ENCODE measurements at places on chromosomes 7 and 10. TPM values are rescaled to one million over a fixed set of nuclear protein-coding genes. Genes with fewer than 3 reads are reported as not detected.
A peak's percentile ranks its signal among the peaks of the same experiment; 100 is the strongest.

GRCh38 chr7:93176992-93177580 lies 28.9 kb upstream of the SAMD9L start:
- no peak for DNase-seq

- DNase-seq: no peak
These were observed 24.0 kb upstream of the TM9SF3 start for GRCh38 chr10:96610817-96611216.

DNA sequence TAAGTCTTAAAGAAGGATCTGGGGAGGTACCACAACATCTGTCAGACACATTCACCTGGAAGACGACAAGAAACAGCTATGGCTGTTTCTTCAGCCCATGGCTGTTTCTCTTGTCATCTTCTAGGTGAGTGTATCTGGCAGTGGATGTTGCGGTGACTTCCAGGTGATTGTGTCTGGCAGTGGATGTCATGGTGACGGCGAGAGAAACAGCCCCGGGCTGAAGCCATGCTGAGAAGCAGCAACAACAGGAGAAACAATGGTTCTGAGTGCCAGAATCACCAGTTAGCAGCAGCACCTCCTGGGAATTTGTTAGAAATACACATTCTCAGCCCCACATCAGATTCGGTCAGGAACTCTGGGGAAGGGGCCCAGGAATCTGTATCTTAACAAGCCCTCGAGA lies 68.6 kb upstream of the SYPL1 start:
- no peak for DNase-seq

DNA sequence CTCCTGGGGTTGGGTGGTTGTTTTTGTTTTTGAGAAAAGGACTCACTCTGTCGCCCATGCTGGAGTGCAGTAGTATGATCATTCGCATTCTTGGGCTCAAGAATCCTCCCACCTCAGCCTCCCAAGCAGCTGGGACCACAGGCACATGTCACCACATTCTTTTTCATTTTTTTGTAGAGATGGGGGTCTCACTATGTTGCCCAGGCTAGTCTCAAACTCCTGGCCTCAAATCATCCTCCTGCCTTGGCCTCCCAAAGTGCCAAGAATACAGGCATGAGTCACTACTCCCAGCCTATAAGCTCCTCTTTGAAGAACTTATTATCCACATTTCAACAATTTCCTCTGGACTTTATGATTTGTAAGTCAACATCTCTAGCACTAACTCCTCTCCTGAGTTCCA lies 102.7 kb downstream of the KMT2C start:
- no peak for DNase-seq

- no peak for DNase-seq
These were observed 13.2 kb downstream of the BAIAP2L1 start for GRCh38 chr7:98387544-98388226.

- no peak for DNase-seq
These were observed 51.3 kb downstream of the OAT start for GRCh38 chr10:124367414-124367813.

DNA sequence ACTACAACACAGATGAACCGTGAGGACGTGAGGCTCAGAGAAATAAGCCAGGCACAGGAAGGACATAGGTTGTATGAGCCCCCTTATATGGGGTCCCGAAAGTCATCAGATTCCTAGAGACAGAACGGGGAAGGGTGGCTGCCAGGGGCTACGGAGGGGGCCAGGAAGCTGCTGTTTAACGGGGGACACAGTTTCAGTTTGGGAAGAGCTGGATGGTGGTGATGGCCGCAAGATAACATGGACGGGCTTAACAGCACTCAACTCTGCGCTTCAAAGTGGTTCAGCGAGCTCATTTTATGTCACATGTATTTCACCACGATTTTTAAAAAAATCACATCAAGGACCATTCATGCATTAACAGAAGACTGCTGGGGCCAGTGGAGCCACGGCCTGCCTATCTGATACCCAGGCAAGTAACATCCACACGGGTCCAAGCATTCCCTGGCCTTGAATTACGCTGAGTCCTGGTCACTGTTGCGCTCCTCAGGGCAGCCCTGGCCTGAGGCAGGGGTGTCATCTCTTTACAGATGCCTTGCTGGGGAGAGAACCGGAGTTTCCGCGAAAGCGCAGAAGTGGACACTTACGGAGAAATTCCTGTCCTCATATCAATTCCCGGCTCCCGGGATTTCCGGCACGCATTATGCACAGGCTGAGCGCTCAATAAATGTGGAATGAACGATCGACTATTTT lies 1.5 kb downstream of the CARD11 start:
- no peak for DNase-seq

DNA sequence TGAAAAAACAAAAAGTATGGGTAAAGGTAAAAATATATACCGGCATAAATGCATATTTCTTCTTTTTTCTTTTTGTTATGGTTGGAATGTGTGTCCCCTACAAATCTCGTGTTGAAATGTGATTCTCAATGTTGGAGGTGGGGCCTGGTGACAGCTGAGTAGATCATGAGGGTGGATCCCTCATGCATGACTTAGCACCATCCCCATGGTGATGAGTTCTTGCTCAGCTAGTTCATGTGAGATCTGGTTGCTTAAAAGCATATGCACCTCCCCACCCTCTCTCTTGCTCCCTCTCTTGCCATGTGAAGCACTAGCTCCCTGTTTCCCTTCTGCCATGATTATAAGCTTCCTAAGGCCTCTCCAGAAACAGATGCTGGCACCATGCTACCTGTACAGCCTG lies 93.3 kb downstream of the HYCC1 start:
- no peak for DNase-seq

- DNase-seq: peak; percentile 46
These were observed 51.3 kb upstream of the FRMD4A start for GRCh38 chr10:14382022-14382421.

DNA sequence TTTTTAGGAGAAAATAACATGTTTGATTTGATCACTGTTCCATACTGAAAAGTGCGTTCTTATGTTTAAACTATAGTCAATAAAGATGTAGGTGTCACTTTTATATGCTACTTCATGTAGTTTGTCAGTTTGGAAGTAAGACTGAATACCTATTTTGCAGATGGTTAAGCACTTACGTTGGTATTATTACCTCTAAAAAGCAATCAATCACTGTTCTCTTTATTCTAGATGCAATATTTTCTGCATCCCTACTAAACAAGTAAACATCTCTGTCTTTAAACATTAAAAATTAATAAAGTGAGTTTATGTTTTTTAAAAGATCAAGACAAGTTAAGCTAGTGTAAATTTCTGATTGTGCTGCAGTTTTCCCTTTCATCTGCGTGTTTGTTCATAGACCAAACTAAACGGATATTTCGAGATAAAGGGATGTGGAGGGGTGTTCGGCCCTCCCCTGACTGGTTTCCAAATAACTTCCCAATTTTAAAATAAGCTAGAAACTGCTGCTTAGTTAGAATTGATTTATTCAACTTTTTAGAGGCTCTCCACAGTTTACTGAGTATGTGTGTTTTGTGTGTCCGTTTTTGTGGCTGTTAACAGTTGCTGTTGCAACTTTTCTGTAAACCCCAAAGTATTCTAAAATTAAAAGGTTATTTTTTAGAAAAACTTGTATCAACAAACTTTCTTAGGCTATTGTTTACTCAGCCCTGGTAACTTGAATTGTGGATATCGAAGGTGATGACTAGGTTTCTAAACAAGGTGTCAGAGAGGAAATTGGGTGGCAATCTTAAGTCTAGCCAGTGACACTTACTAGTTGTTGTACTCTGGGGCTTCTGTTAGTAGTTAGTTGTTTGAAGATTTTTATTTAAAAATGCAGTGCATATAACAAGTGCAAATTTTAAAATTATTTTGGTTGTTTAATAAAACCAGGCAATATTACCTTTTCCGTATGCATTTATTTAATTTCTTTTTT lies 974 bp downstream of the KIF11 start:
- peak; percentile 35 for DNase-seq

- no peak for DNase-seq
These were observed 285.9 kb upstream of the ETV1 start for GRCh38 chr7:14275356-14275755.

- DNase-seq: no peak
These were observed 208.3 kb downstream of the ZMYND11 start for GRCh38 chr10:343231-344220.

DNA sequence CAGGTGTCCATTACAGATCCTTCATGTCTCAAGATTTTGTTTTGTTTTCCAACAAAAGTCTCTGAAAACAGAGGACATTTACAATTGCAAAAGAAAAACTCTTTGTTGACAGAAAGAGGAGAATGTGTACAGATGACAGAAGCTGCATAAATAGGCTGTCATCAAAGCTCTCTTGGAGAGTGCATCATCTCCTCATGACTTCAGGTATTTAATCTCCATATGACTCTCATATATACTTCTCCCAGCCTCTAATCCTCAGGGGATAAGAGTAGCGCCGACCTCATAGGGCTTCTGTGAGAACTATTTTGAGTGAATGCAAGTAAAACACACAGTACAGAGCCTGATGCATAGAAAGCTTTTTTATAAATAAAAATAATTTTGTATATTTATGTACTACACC lies 48.1 kb upstream of the SEPTIN7 start:
- DNase-seq: no peak

- DNase-seq: no peak
These were observed 55.5 kb downstream of the PLXNA4 start for GRCh38 chr7:132520591-132521280.

DNA sequence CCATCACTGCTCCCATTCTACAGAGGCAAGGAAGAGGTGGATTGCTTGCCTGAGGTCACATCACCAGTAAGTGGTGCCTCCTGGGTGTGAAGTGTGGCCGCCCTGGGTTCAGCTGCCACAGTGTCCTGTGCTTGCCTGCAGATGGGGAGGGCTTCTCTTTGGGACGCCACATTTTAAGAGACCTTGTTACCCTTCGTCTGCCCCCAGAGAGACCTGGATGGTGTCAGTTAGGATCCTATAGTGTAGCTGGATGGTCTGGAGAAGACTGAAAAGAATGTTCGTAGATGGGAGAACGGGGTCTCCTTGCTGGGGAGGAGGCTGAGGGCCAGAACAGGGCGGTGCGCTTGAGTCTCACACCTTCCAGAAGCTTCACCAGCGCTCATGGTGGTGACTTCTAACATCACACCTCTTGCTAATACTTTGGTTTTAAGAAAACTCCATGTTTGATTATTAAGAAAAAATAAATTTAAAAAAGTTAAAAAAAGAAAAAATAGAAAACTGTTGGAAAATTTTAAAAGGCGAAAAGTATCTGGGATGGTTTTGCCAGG lies 2.3 kb downstream of the DOCK1 start:
- no peak for DNase-seq

DNA sequence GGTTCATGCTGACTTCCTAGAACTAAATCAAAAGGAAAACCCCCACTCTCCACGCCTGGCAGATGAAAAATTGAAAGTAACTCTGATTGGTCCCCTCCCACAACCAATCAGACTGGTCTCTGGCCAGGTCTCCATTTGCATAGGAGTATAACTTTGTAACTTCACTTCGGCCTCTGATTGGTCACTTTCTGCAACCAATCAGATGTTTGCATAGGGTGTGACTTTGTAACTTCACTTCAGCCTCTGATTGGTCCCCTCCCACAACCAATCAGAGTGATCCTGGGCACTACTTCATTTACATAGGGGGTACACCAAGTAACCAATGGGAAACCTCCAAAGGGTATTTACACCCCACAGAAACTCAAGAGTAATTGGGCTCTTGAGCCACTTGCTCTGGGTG lies 306.6 kb upstream of the PFKP start:
- DNase-seq: no peak

DNA sequence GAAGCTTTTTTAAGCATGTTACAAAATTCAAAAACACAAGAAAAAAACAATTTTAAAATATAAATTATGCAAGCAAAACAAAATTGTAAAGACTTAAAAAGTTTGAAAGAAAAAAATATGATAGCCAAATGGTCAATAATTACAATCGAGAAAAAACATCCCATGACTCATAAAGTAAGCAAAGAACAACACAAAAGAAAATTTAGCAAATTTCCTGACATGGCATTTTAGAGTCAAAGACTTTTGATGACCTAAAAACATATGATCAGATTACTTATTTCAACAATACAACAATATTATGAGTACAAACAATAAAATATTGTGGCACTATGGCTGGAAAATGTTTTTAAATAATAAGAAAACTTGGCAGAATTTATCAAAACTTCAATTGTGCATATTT lies 312.1 kb upstream of the MEOX2 start:
- peak; percentile 62 for DNase-seq

- no peak for DNase-seq
These were observed 130.7 kb upstream of the SH2B2 start for GRCh38 chr7:102155821-102156441.

- DNase-seq: no peak
These were observed 85.1 kb upstream of the KMT2C start for GRCh38 chr7:152520861-152521302.

GRCh38 chr7:20475756-20476155 lies 139.7 kb upstream of the ABCB5 start:
- no peak for DNase-seq

- no peak for DNase-seq
These were observed 25.5 kb downstream of the IL15RA start for GRCh38 chr10:5951721-5952407.

The MYH16 gene
- 0.22 TPM for total RNA-seq

The TLX1 gene
- not detected for total RNA-seq

The CXCL12 gene
- 7.1 TPM for total RNA-seq

The GPR37 gene
- 0.87 TPM for total RNA-seq

The DPP6 gene
- not detected for total RNA-seq

The HGF gene
- 0.20 TPM for total RNA-seq

The CLRN3 gene
- 0.22 TPM for total RNA-seq
